Renal pelvis (tissue), 12 donors: ENCODE measurements at places on chromosomes 3 and 15.

- no peak for DNase-seq
Observed at GRCh38 chr15:29078541-29078940, 191.1 kb downstream of the NSMCE3 start.

DNA sequence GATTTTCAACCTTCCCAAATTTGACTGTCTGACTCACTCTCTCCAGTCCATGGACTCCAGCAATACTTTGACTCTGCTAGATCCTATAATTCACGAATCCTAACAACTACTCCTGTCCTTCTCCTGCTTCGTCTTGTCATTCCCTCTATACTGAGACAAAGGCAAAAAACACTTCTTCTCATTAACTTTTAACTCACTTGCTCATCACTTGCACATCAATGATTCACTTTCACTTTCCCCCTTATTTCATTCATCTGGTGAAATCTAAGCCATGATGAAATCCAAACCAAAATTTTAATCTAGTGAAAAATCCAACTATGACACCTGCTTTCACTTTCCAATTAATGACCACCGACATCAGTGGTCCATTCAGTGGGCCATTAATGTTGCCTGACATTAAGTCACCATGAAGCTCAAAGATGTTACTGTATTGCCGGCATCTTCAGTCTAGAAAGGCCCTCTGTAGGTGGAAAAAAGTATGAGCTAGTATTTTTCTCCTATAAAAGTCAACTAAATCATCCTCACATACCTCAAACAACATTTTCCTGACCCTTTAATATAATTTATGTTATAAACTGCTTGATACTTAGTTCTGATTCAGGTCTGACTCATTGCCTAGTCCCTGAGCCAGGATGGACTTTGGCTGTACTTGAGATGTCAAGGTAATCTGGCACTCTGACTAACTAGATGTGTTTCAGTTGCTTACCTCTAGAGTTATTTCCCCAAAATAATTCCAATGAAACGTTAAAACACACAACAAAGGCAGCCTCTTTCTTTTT lies 158.6 kb downstream of the CNTN6 start:
- DNase-seq, result no peak

DNA sequence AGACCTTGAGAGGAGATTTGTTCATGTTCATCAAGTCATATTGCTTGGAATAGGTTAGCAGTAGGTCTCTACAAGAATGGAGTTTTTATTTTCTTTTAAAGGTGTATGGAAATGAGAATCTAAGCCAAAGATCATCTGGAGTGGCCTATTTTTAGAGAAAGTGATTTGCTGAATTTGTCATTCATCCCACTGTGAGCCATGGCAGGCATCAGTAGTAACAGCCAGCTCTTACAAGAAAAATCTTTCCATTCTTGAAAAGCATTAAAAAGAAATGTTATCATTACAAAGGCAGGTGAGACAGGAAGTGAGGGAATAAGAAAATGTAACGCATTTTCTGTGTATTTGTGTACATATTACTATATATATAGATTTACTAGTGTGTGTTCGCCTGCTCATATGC lies 29.6 kb downstream of the STAC start:
- no peak for DNase-seq

DNA sequence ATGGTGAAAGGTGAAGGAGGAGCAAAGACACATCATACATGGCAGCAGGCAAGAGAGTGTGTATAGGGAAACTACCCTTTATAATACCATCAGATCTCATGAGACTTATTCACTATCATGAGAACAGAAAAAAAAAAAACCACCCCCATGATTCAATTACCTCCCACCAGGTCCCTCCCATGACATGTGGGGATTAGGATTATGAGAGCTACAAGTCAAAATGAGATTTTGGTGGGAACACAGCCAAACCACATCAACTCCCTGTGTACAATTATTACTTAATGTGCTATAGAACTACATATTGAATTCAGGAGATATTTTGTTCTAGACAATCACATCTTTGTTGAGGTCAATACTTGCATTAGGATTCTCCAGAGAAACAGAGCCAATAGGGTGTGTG lies 313.4 kb downstream of the CNTN6 start:
- no peak for DNase-seq

DNA sequence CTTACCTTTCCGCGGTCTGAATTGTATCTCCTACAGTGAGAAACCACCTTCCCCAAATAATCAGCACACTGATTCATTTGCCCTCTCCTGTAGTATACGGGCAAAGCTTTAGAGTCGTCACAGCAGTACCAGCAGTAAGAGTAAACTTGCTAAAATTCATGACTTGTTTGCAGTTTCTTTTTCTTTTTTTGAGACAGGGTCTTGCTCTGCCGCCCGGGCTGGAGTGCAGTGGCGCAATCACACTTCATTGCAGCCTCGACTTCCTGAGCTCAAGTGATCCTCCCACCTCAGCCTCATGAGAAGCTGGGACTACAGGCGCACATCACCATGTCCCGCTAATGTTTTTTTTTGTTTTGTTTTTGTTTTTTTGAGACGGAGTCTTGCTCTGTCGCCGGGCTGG lies 11.9 kb downstream of the SCAMP5 start:
- no peak for DNase-seq

DNA sequence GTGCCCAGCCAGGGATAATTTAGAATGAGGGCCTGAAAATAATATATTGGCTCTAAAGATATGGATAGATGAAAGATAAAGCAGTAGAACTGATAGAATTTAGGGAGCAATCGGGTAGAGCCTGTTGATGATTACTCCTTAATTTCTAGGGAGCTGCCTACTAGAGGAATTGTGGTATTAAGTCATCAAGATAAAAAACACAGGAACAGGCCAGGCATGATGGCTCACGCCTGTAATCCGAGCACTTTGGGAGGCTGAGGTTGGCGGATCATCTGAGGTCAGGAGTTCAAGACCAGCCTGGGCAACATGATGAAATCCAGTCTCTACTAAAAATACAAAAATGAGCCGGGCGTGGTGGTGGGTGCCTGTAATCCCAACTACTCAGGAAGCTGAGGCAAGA lies 130.4 kb downstream of the PCCB start:
- DNase-seq, result no peak

- DNase-seq, result peak; percentile 89
Observed at GRCh38 chr15:77420610-77421369, at the start of gene HMG20A. Gene HMG20A, plus strand, starts transcription at chr15:77420888. Its CDS starts 37,520 bp downstream, at chr15:77458408.

- no peak for DNase-seq
Observed at GRCh38 chr3:147736226-147736625, 327.1 kb downstream of the ZIC1 start.

GRCh38 chr15:92277776-92278175 lies 115.9 kb upstream of the ST8SIA2 start:
- DNase-seq, result peak; percentile 10

GRCh38 chr3:6971933-6972332 lies 111.0 kb downstream of the GRM7 start:
- no peak for DNase-seq

GRCh38 chr15:94122516-94122915 lies 108.8 kb upstream of the MCTP2 start:
- DNase-seq, result no peak

- DNase-seq, result no peak
Observed at GRCh38 chr15:88142121-88142520, 114.4 kb downstream of the NTRK3 start.

DNA sequence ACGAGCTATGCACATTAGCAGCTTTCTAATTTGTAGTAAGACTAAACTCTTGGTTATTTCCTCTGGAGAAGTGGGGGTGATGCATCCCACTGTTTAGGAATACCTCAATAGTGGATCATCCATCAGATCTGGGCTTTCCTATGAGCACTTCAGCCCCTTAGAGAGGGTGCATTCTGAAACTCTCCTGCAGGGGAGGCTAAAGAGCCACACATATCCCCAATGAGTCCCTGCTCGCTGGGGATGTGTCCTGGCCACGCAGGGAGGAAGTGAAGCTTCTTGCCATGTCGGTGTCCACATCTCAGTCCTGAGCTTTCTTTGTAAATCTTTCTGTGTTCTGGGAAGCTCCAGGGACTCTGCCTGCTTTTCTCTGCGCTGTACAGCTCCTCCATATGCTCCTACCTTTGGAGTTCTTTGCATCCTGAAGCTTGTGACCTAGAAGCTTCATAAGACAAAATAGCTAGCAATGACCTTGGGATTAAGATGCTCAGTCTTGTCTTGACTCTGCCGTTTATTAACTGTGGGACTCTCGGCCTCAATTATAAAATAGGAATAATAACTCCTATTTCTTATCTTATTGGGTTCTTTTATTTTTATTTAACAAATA lies 28.3 kb upstream of the MASP1 start:
- peak; percentile 71 for DNase-seq

DNA sequence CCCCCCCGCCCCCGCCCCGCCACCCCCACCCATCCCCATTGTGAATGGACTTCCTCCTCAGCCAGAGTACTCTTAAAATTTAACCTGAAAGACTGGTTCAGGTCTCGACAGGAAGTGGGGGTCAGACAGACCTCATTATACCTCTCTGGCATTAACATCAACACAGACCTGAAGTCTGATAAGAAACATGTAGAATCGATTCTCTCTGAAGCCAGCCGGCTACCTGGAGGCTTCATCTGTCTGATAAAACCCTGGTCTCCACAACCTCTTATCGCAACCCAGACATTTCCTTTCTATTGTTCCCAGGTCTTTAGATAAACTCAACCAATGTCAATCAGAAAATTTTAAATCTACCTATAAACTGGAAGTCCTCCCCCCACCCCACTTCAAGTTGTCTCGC lies 42.6 kb downstream of the SLCO2A1 start:
- no peak for DNase-seq

DNA sequence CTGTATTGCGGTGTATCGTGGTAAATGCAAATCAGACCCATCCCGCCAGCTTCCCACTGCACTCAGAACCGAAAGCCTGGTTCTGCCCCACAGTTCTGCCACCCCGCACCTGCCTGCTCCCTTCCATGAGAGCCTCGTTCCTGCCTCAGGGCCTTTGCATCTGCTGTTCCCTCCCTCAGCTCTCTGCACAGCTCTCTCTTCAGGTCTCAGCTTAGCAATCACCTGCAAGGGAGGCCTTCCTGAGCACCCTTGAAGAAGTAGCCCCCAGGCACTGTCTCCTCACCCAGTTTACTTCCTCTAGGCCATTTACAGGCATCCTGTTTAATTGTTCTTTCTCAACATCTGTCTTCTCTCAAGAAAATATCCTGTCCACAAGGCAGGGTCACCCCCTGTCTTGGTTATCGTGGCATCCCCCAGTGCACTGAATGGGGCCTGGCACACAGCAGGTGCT lies 13.3 kb upstream of the IQSEC1 start:
- no peak for DNase-seq

GRCh38 chr3:132009241-132009640 lies 25.6 kb downstream of the CPNE4 start:
- no peak for DNase-seq

- no peak for DNase-seq
Observed at GRCh38 chr3:150747886-150748683, 14.9 kb downstream of the SIAH2 start.

- no peak for DNase-seq
Observed at GRCh38 chr3:76502076-76502475, 537.8 kb upstream of the ROBO2 start.

DNA sequence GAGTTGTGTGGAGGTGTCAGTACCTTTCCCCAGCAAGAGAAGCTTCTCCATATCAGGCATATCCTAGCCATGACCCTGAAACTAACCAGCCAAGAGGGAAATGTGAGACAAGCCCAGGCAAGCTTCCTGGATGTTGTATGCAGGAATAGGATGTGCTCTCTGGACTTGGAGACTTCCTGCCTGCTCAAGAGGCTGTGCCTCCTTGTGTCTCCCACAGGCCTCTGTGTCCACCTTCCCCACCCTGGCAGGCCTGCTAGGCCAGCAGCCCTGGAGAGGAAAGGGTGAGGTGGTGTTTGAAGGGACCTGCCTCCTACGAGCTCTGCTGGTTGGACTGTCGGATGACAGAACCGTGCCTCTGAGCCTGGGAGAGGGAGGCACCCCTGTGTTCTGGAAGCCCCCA lies 2.1 kb upstream of the DYNLT2B start:
- DNase-seq, result no peak

GRCh38 chr3:25784971-25785370 lies 1.7 kb upstream of the NGLY1 start:
- no peak for DNase-seq

GRCh38 chr15:70643783-70644125 lies 119.6 kb downstream of the UACA start:
- DNase-seq, result no peak

GRCh38 chr3:85977615-85978338 lies 1013.2 kb downstream of the VGLL3 start:
- DNase-seq, result no peak

- DNase-seq, result no peak
Observed at GRCh38 chr15:93644595-93644994, 555.6 kb upstream of the RGMA start.

GRCh38 chr15:71202712-71203111 lies 87.4 kb downstream of the THSD4 start:
- no peak for DNase-seq

GRCh38 chr15:37075777-37076176 lies 24.6 kb downstream of the MEIS2 start:
- no peak for DNase-seq

DNA sequence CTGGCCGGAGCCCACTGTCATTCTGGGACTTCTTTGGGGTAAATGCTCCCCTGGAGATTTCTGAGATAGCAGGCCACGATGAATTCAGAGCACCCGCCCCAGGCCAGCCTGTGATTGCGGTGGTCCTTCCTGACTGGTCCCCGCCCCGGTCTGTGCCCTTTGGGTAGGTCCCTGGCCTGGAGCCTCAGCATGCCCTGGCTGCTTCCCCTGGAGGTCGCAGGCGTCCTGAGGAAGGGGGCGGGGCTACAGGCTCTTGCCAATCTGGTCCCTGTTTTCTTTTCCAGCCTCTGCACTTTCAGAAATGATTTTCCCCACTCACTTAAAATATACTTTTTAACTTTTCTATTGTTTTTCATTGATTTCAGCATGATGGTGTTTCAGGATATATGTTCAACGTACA lies 250.2 kb upstream of the ATP10A start:
- DNase-seq, result no peak

GRCh38 chr15:27327467-27328025 lies 356.6 kb downstream of the GABRG3 start:
- DNase-seq, result no peak

- DNase-seq, result no peak
Observed at GRCh38 chr3:107904536-107905066, 186.2 kb downstream of the CD47 start.

DNA sequence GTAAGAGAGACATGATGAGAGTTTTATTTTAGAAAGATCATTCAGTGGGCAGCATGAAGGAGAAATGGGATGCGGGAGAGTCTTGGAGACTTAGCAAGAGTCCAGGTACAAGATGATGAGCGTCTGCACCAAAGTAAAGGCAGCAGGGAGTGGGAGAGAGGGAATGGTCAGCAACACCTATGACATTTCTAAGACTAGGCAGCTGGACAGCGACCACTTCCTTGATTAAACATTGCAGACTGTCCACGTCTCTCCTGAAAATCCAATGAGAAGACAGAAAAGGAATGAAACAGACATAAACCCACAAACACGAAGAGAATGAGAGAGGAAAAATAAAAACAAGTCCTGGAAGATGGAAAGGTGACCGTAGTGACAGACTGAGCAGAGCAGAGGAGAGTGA lies 46.7 kb upstream of the HEG1 start:
- DNase-seq, result no peak

DNA sequence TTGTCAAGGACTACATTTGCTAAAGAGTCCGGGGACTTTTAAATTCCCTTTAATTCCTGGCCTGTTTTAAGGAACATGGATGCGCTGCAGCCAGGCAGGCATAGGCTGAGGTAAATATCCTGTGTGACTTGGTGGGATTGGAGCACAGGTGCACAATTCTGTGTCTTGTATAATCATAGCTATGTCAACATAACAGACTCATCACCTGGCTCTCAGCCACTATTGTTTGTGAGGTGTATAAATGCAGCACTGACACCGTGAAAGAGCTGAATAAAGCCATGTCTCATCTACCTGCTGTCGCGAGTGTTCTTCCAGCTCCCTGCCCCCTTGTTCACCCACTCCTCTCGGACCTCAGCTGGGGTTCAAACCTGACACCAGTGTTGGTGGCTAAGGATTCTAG lies 109.7 kb downstream of the MFSD1 start:
- DNase-seq, result no peak
